ENCODE measurements at places on chromosomes 7 and 10. TPM values are rescaled to one million over a fixed set of nuclear protein-coding genes. Genes with fewer than 3 reads are reported as not detected.

Gene RBP4
- total RNA-seq: 0.23 TPM

Gene FANK1
- total RNA-seq: 0.69 TPM

- peaks cover 5% of the 10 kb centered on the region for H3K4me1 ChIP-seq
- no peaks in the 10 kb centered on the region for H3K27me3 ChIP-seq
- no peak overlapping the region for H3K4me3 ChIP-seq
- DNase-seq: no peak
Measured at GRCh38 chr7:121079425-121080169, 91.1 kb downstream of the CPED1 start.

GRCh38 chr10:97274828-97275227, 17.6 kb downstream of the ARHGAP19 start:
- no peak overlapping the region for H3K4me3 ChIP-seq
- H3K27ac ChIP-seq: no peak overlapping the region
- H3K36me3 ChIP-seq: no peaks in the 10 kb centered on the region
- H3K4me1 ChIP-seq: 0 out of 2 replicates have a peak, but pooled peaks cover 3% of the 10 kb centered on the region
- no peaks in the 10 kb centered on the region for H3K27me3 ChIP-seq
- no peak for DNase-seq

Gene EBF3
- 0.23 TPM for total RNA-seq

GRCh38 chr10:93166134-93166533, 92.4 kb downstream of the CYP26A1 start:
- H3K27ac ChIP-seq: no peak overlapping the region
- no peaks in the 10 kb centered on the region for H3K27me3 ChIP-seq
- no peak for DNase-seq
- H3K4me1 ChIP-seq: no peaks in the 10 kb centered on the region
- peaks cover 11% of the 10 kb centered on the region for H3K36me3 ChIP-seq
- no peak overlapping the region for H3K4me3 ChIP-seq

Gene ADRA2A
- total RNA-seq: 2.5 TPM

Gene SLC4A2
- 106 TPM for total RNA-seq

Gene FOXP2
- total RNA-seq: 0.24 TPM

Measured in GM23338 (cell line).